Heart right ventricle (tissue), 16 donors: ENCODE measurements at places on chromosomes 16 and 17. TPM values are rescaled to one million over a fixed set of nuclear protein-coding genes. Genes with fewer than 3 reads are reported as not detected.
A peak's percentile ranks its signal among the peaks of the same experiment; 100 is the strongest.

GRCh38 chr17:63116967-63117830 is 151.2 kb downstream of the TANC2 start:
- no peak overlapping the region for H3K27ac ChIP-seq
- H3K4me3 ChIP-seq = no peak overlapping the region
- H3K4me1 ChIP-seq = no peaks in the 10 kb centered on the region
- no peaks in the 10 kb centered on the region for H3K36me3 ChIP-seq
- no peak for DNase-seq

Gene BRIP1
- 0.38 TPM for total RNA-seq

GRCh38 chr16:51155199-51155607 is 4.1 kb upstream of the SALL1 start:
- H3K4me3 ChIP-seq = no peak overlapping the region
- peaks cover 95% of the 10 kb centered on the region for H3K27me3 ChIP-seq
- H3K36me3 ChIP-seq = no peaks in the 10 kb centered on the region
- H3K4me1 ChIP-seq = no peaks in the 10 kb centered on the region
- DNase-seq = no peak
- H3K27ac ChIP-seq = no peak overlapping the region

DNA sequence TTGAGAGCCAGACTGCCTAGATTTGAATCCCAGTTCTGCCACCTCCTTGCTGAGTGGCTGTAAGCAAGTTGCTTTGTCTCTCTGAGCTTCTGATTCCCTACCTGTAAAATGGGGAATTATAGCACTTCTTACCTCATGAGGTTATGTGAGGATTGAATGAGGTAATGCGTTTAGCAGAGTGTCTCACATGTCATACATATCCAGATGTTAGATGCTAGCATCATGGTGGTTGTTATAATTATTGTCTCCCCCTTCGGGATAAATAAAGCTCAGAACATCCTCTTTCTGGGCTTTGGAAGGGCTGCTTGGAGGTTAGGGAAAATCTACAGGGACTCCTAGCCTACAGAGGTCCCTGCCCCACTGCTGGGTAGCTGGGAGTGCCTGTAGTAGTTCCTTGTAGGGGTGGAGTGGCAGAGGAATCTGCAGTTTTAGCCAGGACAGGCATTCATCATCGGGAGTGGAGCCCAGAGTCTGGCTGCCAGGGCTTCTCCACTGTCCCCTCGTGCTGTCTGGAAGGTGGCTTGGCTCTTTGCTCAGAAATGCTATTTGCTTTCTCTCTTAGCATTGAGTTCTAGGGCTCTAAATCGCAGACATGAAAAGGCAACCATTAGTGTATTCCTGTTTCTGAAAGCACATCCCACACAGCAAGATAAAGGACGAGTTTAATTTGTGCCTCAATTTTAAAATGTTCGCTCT is 137.9 kb upstream of the CACNG3 start:
- H3K4me3 ChIP-seq = no peak overlapping the region
- no peak for DNase-seq
- H3K4me1 ChIP-seq = peaks cover 4% of the 10 kb centered on the region
- no peak overlapping the region for H3K27ac ChIP-seq
- no peaks in the 10 kb centered on the region for H3K36me3 ChIP-seq

GRCh38 chr16:27323781-27324561 is 10.2 kb downstream of the IL4R start:
- no peak for DNase-seq
- H3K4me3 ChIP-seq = no peak overlapping the region
- peak overlapping the region; percentile 89 for H3K27ac ChIP-seq
- peaks cover 4% of the 10 kb centered on the region for H3K27me3 ChIP-seq

DNA sequence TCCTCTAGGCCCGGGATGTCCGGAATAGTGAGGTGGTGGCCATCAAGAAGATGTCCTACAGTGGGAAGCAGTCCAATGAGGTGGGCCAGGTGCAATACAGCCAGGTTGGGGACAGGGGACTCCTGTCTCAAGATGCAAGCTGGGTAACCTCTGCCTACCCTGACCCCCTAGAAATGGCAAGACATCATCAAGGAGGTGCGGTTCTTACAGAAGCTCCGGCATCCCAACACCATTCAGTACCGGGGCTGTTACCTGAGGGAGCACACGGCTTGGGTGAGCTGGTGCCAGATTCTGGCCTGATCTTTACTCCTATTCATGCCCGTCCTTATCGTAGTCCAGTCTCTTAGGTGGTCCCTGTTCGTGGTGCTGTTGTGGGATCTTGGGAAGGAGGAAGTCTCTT is 4.4 kb downstream of the TAOK2 start:
- no peak overlapping the region for H3K27ac ChIP-seq
- H3K27me3 ChIP-seq = no peaks in the 10 kb centered on the region
- H3K36me3 ChIP-seq = peaks cover 59% of the 10 kb centered on the region

GRCh38 chr17:49887086-49887743 is 39.3 kb upstream of the TAC4 start:
- H3K4me1 ChIP-seq = no peaks in the 10 kb centered on the region
- H3K36me3 ChIP-seq = no peaks in the 10 kb centered on the region
- no peak overlapping the region for H3K4me3 ChIP-seq

- peaks cover 39% of the 10 kb centered on the region for H3K4me1 ChIP-seq
- H3K4me3 ChIP-seq = no peak overlapping the region
- H3K36me3 ChIP-seq = no peaks in the 10 kb centered on the region
- no peak for DNase-seq
- no peak overlapping the region for H3K27ac ChIP-seq
- H3K27me3 ChIP-seq = no peaks in the 10 kb centered on the region
Measured at GRCh38 chr17:8872705-8873435, 5.4 kb upstream of the PIK3R6 start.

DNA sequence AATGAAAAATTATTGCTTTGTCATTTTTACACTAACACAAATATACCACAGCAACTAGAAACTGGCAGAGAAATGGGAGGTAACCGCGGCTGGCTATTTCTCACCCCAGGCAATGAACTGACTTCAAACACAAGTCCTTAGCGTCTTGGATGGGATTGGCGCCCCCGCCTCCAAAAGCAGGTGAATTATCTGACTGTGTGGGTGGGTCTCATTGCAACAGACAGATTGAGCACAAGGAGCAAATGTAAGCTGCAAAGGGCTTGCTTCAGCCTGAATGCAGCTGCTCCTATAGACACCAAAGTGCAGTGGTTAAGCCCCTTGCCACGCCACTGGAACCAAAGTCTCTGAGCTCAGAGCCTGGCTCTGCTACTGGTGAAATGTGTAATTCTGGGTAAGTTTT is 225.0 kb downstream of the XYLT1 start:
- DNase-seq = no peak
- H3K27me3 ChIP-seq = no peaks in the 10 kb centered on the region
- H3K27ac ChIP-seq = no peak overlapping the region
- H3K36me3 ChIP-seq = no peaks in the 10 kb centered on the region
- no peak overlapping the region for H3K4me3 ChIP-seq

GRCh38 chr17:43359469-43360110 is 39.2 kb upstream of the ARL4D start:
- no peaks in the 10 kb centered on the region for H3K36me3 ChIP-seq
- H3K4me3 ChIP-seq = peak overlapping the region; percentile 67
- peak overlapping the region; percentile 98 for H3K27ac ChIP-seq
- no peak for DNase-seq
- no peaks in the 10 kb centered on the region for H3K27me3 ChIP-seq

GRCh38 chr17:59892251-59892923 is 356 bp downstream of the TUBD1 start:
- H3K4me1 ChIP-seq = peaks cover 31% of the 10 kb centered on the region
- peak overlapping the region; percentile 82 for H3K4me3 ChIP-seq
- DNase-seq = no peak
- peaks cover 49% of the 10 kb centered on the region for H3K36me3 ChIP-seq
- peak overlapping the region; percentile 94 for H3K27ac ChIP-seq
- H3K27me3 ChIP-seq = no peaks in the 10 kb centered on the region

- H3K27me3 ChIP-seq = peaks cover 51% of the 10 kb centered on the region
- H3K4me1 ChIP-seq = peaks cover 9% of the 10 kb centered on the region
- H3K27ac ChIP-seq = no peak overlapping the region
Measured at GRCh38 chr16:2016407-2016922, 3.1 kb upstream of the NPW start.

DNA sequence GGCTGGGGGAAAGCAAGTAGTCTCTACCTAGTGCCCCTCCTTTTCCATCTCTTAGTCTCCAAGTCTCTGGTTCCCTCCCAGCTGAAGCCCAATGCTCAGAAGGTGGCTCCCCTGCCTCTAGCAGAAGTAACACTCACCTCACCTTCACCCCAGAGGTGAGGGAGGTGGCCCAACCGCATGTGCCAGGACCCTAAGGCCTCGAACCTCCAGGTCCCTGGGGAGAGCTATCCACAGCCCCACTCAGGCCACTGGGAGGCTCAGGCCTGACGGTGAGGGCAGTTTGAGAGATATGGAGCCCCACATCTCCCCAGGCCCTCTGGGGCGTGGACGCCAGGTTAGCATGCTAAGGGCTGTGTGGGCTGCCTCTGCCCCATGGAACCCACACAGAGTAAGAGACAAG is 5.8 kb downstream of the CBLN1 start:
- H3K4me3 ChIP-seq = no peak overlapping the region
- no peak for DNase-seq
- H3K27ac ChIP-seq = no peak overlapping the region
- peaks cover 9% of the 10 kb centered on the region for H3K4me1 ChIP-seq
- H3K36me3 ChIP-seq = no peaks in the 10 kb centered on the region

- no peaks in the 10 kb centered on the region for H3K27me3 ChIP-seq
- H3K4me3 ChIP-seq = no peak overlapping the region
Measured at GRCh38 chr17:68299817-68300216, 8.5 kb downstream of the ARSG start.

Gene ZNF319
- total RNA-seq = 7.5 TPM

- H3K4me1 ChIP-seq = peaks cover 6% of the 10 kb centered on the region
- DNase-seq = no peak
- H3K27ac ChIP-seq = no peak overlapping the region
- H3K4me3 ChIP-seq = no peak overlapping the region
- no peaks in the 10 kb centered on the region for H3K36me3 ChIP-seq
- H3K27me3 ChIP-seq = no peaks in the 10 kb centered on the region
Measured at GRCh38 chr17:66507982-66508760, 205.8 kb downstream of the PRKCA start.

GRCh38 chr16:81996664-81997509 is 14.4 kb downstream of the SDR42E1 start:
- H3K27ac ChIP-seq = no peak overlapping the region
- no peak for DNase-seq
- H3K36me3 ChIP-seq = no peaks in the 10 kb centered on the region
- H3K4me3 ChIP-seq = no peak overlapping the region
- no peaks in the 10 kb centered on the region for H3K27me3 ChIP-seq

DNA sequence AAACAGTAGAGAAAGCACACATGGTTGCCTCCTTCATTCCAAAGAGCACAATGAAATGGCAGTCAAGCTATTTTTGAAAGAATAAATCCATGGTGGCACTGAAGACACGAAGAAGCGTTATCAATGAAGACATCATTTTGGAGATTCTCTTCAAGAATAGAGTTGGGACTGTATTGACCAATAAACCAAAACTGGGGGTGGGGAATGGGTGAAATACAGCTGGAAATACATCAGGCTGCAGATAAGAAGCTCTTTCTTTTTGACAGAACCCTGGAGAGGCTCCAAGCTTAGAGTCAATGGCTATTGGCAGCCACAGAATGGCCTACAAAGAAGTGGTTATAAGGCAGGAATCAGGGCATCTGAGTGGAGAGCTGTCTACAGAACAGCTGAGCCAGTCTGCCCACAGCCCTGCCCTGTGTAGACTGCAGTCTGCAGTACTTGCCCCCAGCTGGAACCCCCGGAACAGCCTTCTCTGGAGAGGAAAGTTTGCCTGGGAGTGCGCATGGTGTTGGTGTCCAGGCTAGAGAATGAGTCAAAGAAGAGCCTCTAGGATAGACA is 100.4 kb downstream of the STX8 start:
- H3K4me1 ChIP-seq = peaks cover 4% of the 10 kb centered on the region
- H3K4me3 ChIP-seq = no peak overlapping the region
- DNase-seq = no peak
- no peaks in the 10 kb centered on the region for H3K27me3 ChIP-seq

- no peaks in the 10 kb centered on the region for H3K4me1 ChIP-seq
- DNase-seq = no peak
- H3K4me3 ChIP-seq = no peak overlapping the region
- no peak overlapping the region for H3K27ac ChIP-seq
- H3K27me3 ChIP-seq = no peaks in the 10 kb centered on the region
Measured at GRCh38 chr16:77963185-77964044, 58.9 kb upstream of the CLEC3A start.

DNA sequence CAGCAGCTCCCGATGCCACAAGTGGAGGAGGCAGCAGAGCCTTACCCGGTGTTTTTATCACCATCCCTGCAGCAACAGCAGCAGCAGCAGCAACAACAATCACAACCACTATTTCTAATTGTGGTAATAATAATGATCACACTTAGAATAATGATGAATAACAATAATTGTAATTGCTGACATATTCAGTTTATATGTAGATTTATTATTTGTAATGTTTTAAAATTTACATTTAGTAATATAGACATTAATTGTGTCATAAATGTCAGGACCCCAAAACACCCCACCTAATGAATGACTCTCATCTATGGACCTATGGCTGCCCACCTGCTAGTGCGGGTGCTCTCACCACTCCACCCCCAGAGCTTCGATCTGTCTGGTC is 170.0 kb downstream of the AHSP start:
- H3K4me1 ChIP-seq = peaks cover 26% of the 10 kb centered on the region
- no peak for DNase-seq
- H3K4me3 ChIP-seq = no peak overlapping the region

- H3K4me1 ChIP-seq = no peaks in the 10 kb centered on the region
- H3K27me3 ChIP-seq = no peaks in the 10 kb centered on the region
- DNase-seq = no peak
- no peaks in the 10 kb centered on the region for H3K36me3 ChIP-seq
Measured at GRCh38 chr16:50718761-50719400, 23.0 kb upstream of the CYLD start.

DNA sequence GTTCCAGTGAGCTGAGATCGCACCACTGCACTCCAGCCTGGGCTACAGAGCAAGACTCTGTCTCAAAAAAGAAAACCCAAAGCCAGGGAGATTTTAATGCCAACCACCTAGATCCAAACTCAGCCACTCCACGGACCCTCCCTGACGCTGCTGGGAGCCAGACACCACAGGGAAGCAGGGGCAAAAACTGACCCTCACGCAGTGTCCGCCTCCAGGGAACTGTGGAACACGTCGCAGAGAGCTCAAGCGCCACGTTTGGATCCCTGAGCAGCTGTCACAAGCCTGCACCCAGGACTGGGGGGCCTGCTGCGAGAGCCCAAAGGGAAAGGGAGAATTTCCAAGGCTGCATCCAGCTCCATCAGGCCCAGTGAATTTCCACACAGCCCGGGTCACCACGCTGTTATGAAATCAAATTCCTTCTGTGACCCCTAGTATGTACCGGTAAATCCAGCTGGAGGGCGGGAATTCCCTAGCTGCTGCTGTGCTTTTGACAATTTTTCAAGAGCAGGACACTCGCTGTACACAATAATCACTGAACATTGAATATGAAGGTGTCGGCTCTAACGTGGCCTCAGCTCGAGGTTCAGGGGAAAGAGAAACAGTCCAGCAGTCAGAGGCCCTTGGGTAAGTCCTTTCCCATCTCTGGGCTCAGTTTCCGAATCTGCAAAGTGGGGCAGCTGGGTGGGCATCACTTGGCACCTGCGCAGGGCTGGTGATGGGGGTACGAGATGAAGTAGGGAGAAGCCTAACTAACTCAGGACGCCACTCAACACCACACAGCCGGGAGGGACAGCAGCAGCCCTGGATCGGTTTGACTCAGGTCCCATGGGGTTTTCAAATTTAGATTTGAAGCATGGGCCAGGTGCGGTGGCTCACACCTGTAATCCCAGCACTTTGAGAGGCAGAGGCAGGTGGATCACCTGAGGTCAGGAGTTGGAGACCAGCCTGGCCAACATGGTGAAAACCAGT is 8.6 kb downstream of the CARHSP1 start:
- no peaks in the 10 kb centered on the region for H3K27me3 ChIP-seq
- H3K27ac ChIP-seq = no peak overlapping the region
- no peaks in the 10 kb centered on the region for H3K36me3 ChIP-seq
- DNase-seq = no peak
